Fibroblast of skin of left biceps (primary cell): ENCODE measurements at places on chromosomes 12 and 14.

DNA sequence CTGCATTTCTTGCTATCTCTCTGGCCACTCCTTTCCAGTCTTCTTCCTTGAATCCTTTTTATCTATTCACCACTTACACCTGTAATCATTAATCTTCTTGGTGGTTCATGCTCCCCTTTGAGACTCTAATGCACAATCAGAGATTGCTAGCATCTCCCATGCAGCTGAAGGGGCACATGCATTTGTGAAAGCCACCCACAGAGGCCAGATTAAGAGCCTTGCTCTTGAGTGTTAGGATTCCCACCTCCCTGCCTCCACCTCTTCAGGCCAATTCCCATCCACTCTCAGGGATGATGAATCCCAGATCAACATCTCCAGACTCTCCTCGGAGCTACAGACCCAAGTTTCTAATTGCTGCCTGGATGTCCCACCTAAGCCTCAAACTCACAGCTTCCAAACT, 19.4 kb upstream of the KRT18 start:
- DNase-seq, result no peak

- DNase-seq, result no peak
Observed at GRCh38 chr14:49786315-49786714, 18.4 kb downstream of the KLHDC2 start.

DNA sequence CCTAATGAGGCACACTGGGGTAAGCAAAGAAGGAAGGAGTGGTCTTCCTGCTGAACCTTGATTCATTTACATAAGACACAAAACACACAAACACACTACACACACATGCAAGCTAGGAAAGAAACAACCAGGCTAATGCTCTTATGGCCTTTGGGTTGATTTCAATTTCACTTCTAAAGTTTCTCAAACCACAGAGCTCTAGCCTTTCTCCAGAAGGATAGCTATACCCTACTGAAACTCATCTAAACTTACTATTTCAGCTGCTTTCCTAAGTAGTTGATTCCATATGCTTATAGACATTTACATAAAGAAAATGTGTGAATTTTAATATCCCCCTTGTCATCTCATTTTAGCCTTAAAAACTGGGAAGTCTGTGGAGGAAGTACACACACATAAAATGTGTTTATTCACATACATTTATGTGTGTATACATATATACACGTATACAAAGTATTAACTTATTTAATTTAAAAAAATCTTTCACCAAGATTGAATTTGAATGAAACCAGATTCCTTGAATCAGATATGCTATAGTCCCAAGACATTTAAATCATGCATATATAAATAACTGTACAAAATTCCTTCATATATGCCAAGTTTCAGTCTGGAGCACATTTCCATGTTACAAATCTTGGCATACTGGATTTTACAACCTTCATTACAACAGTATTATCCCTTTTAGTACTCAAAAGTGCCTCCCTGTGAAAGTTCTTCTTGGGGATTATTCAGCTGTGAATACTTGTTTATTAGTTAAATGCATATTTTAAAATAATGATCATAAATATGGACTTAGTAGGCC, 231.8 kb upstream of the NPAS3 start:
- DNase-seq, result no peak

DNA sequence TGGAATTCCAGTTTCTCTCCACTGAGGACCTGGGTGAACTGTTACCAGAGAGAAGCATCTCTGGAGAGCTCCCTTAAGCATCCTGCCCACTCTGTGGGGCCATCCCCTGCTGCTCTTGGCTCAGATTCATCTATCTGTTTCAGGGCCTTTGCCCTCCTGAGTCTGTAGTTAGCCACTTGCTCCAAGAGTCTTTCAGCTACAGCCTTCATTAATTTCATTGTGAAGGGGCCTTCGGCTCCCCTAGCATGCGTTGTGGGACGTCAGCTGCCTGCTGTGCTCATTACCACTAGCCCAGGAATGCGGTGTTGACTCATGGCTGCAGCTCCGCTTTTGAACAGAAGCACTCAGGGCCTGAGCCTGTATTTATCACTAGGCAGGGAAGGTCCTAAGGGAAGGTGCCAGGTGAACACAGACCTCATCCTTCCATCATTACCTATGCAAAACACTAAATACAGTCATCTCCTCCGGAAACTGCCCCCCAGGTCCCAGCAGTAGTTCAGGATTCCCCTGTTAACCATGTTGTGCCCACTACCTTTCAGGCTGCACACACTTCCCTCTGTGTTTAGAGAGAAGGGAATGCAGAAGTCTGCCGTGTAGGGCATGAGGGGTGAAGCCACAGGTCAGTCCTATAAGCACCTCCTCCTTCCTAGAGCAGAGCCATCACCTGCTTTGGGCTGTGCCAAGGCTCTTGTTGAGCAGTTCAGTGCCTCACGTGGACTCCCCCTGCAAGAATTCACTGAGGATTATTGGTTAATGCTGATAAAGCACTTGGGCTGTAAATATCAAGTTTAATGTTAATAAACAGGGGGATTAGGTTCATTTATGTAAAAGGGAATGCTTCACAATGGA, 191.4 kb downstream of the CACNA1C start:
- peak; percentile 91 for DNase-seq

- no peak for DNase-seq
Observed at GRCh38 chr12:509500-509899, 49.8 kb downstream of the B4GALNT3 start.

DNA sequence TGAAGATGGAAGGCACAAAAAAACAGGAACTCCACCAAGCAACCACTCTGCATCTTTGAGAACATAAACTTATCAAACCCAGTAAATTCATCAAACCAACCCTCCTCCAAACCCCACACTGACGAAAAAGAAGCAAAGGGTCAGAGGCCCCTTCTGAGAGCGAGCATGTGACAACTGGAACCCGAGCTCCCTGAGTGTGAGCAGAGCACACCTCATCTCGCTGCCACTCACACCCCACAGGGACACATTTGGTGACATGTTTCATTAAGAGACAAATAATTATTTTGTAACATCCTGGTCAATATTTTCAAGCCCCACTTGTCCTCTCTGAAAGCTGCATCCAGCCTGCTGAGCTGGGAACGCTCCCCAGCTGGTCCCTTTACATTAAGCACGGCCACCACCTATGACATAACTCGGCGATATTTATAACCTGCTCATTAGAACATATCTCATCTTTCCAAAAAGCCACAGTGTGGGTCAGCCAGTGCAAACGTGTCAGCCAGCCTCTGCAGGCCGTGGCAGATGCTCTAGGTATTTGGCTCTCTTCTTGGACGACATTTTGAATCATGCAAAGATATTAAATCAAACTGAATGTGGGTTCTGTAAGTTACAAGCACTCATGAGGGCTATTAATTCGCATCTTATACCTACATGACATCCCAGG, 120.1 kb downstream of the TTC7B start:
- no peak for DNase-seq

GRCh38 chr12:119803381-119803791, 73.7 kb downstream of the CIT start:
- peak; percentile 28 for DNase-seq

DNA sequence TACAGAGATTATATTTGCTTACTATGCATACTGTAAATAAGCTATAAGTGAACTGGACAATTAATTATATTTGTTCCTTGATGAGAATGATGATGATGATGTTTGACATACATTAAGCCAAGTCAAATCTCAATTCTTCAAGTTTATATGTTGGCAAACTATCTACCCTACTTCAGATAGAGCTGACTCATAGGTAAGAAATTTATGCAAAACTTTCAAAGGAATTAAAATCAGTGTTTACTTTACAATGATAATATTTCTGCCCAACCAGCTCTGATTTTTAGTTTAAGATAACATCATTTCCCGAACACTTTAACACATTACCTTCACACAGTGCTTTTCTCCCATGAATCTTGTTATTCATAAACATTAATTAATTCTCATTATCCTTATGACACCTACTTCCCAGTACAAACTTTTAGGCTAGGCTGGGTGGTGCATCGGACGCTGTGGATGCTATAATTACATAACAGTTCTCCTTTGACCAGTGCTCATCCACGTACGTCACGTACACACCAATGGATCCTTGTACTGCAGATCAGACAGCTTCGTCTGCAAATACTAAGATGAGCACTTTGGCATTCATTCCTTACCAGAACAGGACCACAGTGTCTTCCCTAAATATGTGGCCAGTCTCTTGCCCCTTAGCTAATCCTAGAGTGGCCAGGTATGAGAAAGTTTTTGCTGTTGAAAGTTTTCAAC, 18.3 kb downstream of the BMP4 start:
- no peak for DNase-seq

- DNase-seq, result no peak
Observed at GRCh38 chr12:131167334-131167733, 213.6 kb downstream of the ADGRD1 start.

GRCh38 chr12:80419644-80420043, 24.4 kb upstream of the PTPRQ start:
- no peak for DNase-seq

DNA sequence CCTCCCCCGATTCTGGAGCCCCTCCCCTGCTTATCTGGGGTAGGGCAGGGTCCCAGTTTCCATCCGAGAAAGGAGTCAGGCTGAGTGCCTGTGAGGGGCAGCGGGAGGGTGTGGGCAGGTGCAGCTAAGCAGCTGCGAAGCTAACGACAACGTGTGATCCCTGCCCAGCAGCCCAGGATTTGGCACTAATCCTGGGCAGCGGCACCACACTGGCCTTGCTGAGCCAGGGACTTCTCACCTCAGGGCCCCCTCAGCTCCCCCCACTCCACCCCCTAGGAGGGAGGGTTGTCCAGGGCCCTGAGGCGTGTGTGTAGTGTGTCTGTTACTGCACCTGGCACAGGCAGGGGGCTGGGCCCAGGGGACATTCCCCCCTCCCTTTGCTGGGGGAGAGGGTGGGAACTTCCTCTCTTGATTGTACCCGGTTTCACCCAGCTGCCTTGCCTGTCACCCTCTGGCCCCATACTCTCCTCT, 1.8 kb downstream of the SMIM41 start:
- no peak for DNase-seq

GRCh38 chr14:103385929-103386712, 906 bp downstream of the MARK3 start:
- DNase-seq, result no peak

GRCh38 chr12:79415746-79416435, 274.9 kb downstream of the PAWR start:
- DNase-seq, result no peak
